Left renal cortex interstitium (tissue), 4 donors: ENCODE measurements at places on chromosomes 7 and 10. TPM values are rescaled to one million over a fixed set of nuclear protein-coding genes. Genes with fewer than 3 reads are reported as not detected.

Gene ZFAND4
- 16.0 TPM for polyA plus RNA-seq

Gene BUD31
- 103 TPM for polyA plus RNA-seq

Gene OR6V1
- polyA plus RNA-seq, result not detected

Gene CABCOCO1
- polyA plus RNA-seq, result 3.3 TPM

Gene PYROXD2
- 13.1 TPM for polyA plus RNA-seq

Gene CHAT
- not detected for polyA plus RNA-seq

Gene C7orf57
- 0.79 TPM for polyA plus RNA-seq

Gene DTX2
- polyA plus RNA-seq, result 9.5 TPM

Gene PIK3CG
- 3.2 TPM for polyA plus RNA-seq

Gene FAM131B
- 2.5 TPM for polyA plus RNA-seq

Gene ANKRD61
- 4.1 TPM for polyA plus RNA-seq

Gene LEP
- 0.35 TPM for polyA plus RNA-seq

Gene RFC2
- polyA plus RNA-seq, result 41.1 TPM

Gene PSPH
- 33.8 TPM for polyA plus RNA-seq

Gene PAPOLB
- 0.08 TPM for polyA plus RNA-seq

Gene HDAC9
- 8.1 TPM for polyA plus RNA-seq

Gene BTBD16
- polyA plus RNA-seq, result 1.8 TPM

Gene OPN4
- polyA plus RNA-seq, result not detected

Gene HABP2
- polyA plus RNA-seq, result 0.84 TPM

Gene FKBP6
- 0.78 TPM for polyA plus RNA-seq

Gene INHBA
- 4.0 TPM for polyA plus RNA-seq

Gene INMT
- polyA plus RNA-seq, result 1.3 TPM

Gene OR13A1
- polyA plus RNA-seq, result 0.13 TPM

Gene POM121C
- 44.1 TPM for polyA plus RNA-seq

Gene NAT16
- polyA plus RNA-seq, result 0.09 TPM

Gene KAZALD1
- polyA plus RNA-seq, result 18.8 TPM

Gene CISD1
- 52.2 TPM for polyA plus RNA-seq

Gene STX1A
- polyA plus RNA-seq, result 8.5 TPM

Gene TFEC
- polyA plus RNA-seq, result 31.2 TPM

Gene PNLIPRP1
- polyA plus RNA-seq, result not detected

Gene LAMB1
- polyA plus RNA-seq, result 522 TPM

Gene THNSL1
- 16.8 TPM for polyA plus RNA-seq

Gene FFAR4
- not detected for polyA plus RNA-seq

Gene CTAGE4
- polyA plus RNA-seq, result 3.5 TPM

Gene PNLIP
- polyA plus RNA-seq, result not detected

Gene TMEM184A
- polyA plus RNA-seq, result 4.5 TPM

Gene OR2AE1
- not detected for polyA plus RNA-seq

Gene DPP6
- polyA plus RNA-seq, result 51.3 TPM

Gene KCNIP2
- polyA plus RNA-seq, result 8.8 TPM

Gene ENO4
- polyA plus RNA-seq, result 3.8 TPM

Gene IKZF1
- polyA plus RNA-seq, result 1.6 TPM

Gene ANKRD30A
- not detected for polyA plus RNA-seq

Gene FGFR2
- polyA plus RNA-seq, result 96.3 TPM

Gene LRRD1
- polyA plus RNA-seq, result 0.55 TPM
